ENCODE measurements at places on chromosomes 12 and 14.

GRCh38 chr12:95976416-95976832 lies 19.7 kb downstream of the HAL start:
- DNase-seq, result no peak

DNA sequence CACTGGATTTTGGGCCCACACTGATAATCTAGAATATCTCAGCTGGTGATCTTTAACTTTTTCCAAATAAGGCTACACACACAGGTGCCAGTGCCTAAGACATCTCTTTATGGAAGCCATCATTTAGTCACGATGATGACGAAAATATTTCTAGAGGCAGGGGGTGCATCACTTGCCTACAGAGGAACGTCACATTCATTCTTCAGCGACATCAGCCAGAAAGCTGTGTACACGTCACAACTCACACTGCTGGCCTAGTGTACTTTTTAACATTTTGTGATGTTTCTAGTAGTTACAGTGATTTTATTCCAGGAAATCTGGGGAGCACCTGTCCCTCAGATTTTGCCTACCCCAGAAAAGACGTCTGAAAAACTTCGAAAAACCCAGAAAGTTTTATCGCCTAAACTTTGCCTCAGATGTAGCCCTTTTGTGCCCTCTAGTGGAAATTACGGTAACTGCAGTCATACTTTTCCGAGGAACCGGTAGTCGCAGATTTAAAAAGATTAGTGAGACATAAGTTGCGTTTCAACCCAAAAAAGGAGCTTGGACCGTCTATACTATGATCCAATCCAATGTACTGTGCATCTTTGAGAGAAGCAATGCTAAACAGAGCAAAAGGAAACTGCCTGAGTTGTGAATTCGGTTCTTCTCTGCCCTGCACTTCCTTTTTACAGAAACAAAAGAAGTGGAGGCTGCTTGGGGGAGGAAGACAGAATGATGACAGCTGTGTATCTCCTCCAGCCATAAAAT lies 64.3 kb upstream of the STON2 start:
- peak; percentile 43 for DNase-seq

GRCh38 chr12:110284597-110284996 lies 3.5 kb downstream of the ATP2A2 start:
- no peak for DNase-seq

- DNase-seq, result no peak
Measured at GRCh38 chr14:72617391-72618031, 276.4 kb downstream of the DPF3 start.

DNA sequence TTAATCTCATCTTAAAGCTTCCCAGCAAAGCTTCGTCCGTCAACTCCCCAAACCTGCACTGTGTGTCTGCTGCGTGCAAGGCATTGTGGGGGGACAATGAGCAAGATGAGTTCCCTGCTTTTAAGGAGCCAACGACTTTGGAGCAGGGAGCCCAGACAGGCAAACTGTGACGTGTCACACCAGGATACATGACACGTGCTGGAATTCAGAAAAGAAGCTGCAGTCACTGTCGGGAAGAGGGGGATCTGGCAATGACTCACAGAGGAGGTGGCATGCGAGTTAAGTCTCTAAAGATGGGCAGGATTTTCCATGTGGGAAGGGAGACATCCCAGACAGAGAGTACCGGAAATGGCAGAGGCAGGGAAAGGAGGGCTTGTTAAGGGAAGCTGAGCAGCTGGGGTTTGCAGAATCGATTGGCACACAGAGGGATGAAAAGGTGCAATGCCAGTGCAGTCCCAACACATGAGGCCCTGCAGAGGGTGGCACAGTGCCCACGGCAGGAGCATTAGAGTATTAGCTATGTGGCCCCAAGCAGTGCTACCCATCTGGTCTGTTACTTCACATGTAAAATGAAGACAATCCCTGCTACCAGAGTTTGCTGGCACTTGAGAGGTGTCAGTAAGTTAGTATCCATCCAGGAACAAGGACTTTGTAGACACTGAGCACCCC lies 52.9 kb downstream of the SETD3 start:
- peak; percentile 50 for DNase-seq

- DNase-seq, result no peak
Measured at GRCh38 chr14:60349663-60350365, 100.8 kb downstream of the PPM1A start.

DNA sequence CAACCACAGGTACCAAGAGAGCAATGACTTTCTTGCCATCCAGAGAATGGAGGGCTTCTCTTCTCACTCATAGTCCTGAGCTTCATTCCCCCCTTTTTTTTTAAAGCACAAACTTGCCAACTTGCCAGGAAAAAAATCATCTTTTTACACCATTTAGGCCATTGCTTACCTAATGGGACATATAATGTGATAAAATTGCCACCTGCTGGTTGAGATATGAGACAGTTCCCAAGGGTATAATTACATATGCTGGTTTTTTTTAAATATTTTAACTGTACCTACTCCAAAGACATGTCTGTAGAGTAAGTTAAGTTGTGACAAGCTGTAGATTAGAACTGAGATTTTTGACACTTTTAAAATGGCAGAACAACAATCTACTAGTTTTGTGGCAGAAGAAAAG lies 519.1 kb upstream of the SEL1L start:
- no peak for DNase-seq

DNA sequence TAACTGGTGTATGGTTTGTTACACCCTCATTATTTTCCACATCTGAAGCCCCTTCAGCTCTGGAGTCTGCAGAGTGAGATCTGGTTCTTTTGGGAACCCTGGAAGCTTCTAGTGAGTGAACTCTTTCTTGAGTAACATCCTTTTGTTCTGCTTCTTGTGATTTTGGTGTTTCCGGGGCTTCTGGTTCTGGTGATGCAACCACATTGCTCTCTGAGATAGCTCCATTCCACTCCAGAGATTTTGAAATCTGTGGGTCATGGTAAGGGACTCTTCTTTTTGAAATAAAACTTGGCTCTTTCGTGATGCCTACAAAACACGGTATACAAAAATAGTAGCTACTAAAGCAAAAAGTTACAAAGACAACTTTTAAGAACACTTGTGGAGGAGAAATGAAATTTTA lies 5.4 kb downstream of the MDM1 start:
- DNase-seq, result no peak

GRCh38 chr14:105028251-105028927 lies 7.5 kb upstream of the CDCA4 start:
- no peak for DNase-seq

DNA sequence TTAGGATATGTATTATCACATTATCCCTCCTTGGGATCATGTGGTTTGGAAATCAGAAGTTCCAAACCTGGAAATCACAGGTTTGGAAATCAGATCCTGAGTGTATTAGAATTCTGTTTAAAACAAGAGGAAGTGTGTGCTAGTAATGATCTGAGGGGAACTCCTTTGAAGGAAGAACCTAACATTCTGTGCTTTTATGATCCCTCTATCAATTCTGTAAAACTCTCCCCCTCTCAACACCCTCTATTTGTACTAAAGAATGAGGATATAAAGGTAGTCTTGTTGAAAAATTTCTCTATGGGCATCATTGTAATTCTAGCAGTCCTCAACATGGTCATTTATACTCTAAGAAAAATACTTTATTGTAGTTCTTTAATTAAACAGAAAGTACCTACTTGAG lies 97.4 kb downstream of the SRGAP1 start:
- no peak for DNase-seq

- DNase-seq, result no peak
Measured at GRCh38 chr12:49912345-49913255, 8.9 kb upstream of the FAIM2 start.

GRCh38 chr14:25394791-25395391 lies 344.9 kb upstream of the STXBP6 start:
- no peak for DNase-seq

DNA sequence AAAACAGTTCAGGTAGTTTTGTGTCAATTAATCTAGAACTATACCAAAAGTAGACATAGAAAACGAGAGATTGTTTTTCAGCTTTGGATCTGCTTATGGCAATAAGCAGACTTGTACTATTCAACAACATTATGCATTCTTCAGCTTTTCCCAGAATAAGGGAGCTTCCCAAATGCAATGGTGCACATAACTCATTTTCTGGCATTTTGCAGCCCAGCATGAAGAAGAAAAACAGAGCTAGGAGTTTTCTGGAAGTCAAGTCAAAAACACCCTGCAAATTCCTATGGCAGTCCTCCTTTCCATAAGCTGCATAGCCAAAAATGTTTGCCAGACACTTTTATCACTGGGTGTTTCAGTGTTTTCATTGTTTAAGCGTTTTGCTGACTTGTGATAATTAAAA lies 314.7 kb downstream of the NAV3 start:
- DNase-seq, result no peak

- no peak for DNase-seq
Measured at GRCh38 chr14:61183196-61183885, 97.8 kb downstream of the TMEM30B start.

DNA sequence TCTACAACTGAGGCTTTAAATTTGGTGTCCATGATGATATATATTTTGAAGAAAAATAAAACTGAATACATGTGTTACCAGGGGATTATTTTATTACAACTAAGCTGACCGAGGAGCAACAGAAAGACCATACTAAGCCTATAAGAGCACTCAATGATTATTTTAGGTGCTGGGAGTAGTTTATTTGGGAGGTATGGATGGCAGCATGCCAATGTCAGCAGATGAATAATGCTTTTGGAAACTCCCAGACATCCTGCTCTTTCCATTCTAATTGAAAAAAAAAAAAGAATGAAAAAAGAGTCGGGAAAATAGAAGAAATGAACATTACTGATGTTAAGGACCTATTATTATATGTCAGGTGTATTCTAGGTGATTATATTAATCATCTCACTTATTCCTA lies 441.2 kb downstream of the BTG1 start:
- DNase-seq, result no peak

GRCh38 chr14:67050896-67051295 lies 138.3 kb upstream of the GARIN2 start:
- DNase-seq, result no peak

DNA sequence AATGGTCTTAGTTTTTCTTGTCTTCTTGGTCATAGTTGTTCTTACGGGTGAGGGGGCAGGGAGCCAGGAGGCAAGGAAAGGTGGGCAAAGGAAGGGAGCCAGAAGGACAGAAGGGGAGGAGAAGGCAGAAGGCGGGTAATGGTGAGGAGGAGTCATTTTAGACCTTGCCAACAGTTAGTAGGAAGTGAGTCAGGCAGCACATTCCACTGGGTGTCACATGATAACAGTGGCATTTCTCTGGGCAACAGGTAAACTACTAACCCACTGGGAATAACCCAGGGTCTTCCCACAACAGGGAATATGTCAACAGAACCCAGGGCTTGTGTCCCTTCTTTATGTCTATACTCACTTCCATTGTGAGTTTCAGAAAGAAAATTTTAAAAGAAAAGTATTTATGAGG lies 127.6 kb downstream of the SLC8A3 start:
- DNase-seq, result no peak

DNA sequence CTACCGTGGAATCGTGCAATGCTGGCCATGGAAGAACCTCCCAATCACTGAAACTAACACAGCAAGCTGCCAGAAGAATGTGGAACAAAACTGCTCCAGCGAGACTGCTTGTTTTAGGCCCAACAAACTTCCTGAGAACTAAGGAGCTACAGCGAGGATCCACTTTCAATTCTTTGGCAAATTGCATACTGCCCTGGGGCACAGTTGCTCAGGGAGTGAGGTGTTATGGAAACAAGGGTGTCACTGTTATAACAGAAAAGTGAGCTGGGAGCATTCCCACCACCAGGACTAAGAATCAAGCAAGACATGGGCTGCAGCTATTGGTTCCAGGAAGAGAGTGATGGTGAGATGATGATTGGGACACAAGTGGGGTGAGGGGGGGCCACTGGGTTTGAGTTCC lies 1606.1 kb upstream of the FLRT2 start:
- no peak for DNase-seq

DNA sequence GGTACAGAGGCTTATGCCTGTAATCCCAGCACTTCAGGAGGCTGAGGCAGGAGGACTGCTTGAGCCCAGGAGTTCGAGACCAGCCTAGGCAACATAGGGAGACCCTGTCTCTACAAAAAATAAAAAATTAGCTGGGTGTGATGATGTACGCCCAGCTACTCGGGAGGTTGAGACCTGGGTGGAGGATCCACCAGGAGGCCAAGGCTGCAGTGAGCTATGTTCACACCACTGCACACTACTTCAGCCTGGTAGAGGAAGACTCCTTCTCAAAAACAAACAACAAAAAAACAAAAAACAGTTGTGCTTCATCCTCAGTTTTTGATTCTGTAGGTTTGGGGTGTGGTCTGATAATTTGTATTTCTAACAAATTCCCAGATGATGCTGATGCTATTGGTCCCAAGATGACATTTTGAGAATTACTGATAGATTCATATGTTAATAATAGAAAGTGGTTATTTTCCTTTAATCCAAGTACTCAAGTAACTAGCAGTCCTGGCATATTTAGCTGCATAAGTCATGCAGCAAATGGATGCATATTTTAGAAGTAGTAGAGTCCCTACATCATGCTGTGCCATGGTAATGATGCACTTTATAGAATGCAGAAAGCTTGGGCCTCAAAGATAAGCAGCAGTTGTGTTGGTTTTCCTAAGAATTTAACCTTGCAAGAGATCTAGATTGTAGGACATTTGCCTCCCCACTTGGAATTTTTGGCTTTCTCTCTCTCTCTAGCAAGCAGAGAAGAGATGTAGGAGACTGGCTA lies 76.1 kb upstream of the PAWR start:
- DNase-seq, result no peak

GRCh38 chr12:94434171-94434570 lies 25.5 kb downstream of the CEP83 start:
- DNase-seq, result no peak

- no peak for DNase-seq
Measured at GRCh38 chr14:76848879-76849278, 22.7 kb downstream of the LRRC74A start.

DNA sequence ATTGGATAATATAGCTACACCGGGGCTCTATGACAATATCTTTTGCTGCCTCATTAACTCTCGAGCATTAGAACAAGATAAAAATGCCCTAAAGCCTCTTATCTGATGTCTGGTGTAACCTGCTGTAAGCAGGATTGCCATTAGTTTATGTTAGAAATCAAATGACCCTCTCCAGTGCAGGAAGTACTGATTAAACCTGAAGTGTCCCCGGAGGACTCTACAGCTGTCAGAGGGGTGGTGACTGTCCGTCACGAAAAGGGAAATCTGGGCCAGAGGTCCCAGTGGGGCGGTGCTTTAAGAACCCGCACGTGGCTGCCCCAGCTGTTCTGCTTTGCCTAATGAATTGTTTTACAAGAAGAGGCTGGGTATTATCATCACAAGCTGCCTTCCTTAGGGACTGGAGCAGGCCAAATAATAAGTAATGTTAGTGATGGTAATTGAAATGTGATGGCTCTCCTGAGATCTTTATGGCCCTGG lies 55.7 kb downstream of the LIN52 start:
- no peak for DNase-seq

DNA sequence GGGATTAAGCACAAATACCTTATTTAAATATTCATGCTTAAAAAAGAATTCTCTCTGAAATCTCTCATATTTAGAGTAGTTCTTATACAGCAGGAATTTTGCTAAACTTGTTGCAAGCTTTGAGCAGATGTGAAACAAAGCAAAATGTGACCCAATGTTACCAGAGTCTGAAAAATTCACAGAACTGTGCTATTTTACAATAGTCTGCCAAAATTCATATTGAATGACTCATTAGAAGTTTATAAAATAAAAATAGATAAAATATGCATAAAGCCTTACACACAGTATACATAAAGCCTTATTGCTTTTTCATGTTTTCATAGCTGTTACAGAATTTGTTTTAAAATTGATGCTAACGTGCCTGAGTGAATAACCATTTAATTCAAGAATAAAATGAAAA lies 17.8 kb upstream of the RHOJ start:
- no peak for DNase-seq
